Activated CD4-positive, CD25-positive, alpha-beta regulatory T cell (primary cell): ENCODE measurements at places on chromosomes 6 and 20.

DNA sequence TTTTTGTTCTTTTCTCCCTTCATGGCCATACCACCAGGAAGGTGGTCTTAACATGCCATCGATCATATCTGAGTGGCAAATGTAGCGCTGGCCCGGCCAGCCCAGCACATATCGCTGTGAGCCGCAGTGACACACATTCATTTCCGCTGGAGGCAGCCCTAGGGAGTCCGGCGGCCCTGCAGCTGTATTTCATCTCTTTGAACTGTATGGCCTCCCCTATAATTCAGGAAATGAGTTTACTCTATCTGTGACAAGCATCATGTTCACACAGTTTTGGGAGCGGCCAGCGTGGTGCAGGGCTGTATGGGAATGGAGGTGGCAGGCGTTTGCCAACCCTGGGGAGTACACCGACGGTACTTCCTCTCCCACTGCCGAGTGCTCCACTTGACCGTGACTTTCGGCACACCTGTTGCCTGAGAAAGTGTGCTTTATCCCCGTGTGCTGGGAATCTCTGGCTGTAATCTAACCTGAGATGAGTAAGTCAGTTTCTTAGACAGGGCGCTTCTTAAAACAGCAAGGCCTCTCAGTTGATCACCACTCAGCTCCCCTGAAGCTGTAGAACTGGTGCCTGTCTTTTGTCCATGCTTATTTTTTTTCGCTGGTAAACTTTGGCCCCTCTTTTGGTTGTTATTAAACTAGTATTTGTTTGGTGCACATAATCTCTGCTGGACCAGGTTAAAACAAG is 257.1 kb upstream of the TAB2 start:
- no peak for DNase-seq

DNA sequence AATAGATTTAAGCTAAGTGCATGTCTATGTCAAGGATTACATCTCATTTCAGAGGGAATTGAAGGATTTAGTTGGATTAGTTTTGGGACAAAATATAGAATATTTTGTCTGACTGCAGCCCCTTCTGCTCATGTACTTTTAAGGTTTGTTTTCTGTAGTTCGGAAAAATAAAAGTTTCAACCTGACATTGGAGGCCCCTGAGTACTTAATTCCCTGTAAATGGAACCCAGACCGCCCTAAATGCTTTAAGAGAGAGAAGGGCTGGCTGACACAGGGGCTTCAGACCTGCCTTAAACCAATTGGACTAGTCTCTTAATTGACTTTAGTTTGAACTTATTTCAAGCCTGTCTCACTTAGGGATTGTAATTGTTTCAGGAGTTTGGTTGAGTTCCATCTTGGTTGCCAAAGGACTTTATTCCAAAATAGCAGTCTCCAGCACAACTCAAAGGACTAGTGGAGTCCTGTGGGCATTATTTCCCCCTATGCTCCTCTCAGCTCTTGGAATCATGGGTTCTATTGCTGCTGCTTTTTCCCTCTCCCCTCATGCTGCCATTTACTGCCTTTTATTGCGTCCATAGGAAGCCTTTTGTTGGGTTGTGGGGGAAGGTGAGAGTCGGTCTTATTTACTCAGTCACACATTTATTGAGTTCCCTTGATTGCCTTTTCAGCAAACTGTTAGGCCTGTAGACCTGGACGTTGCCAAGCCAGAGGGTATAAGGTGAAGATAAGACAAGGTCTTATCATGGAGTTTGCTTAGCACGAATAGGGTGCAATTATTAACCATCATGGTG is 14.5 kb downstream of the BRD2 start:
- DNase-seq, result no peak

DNA sequence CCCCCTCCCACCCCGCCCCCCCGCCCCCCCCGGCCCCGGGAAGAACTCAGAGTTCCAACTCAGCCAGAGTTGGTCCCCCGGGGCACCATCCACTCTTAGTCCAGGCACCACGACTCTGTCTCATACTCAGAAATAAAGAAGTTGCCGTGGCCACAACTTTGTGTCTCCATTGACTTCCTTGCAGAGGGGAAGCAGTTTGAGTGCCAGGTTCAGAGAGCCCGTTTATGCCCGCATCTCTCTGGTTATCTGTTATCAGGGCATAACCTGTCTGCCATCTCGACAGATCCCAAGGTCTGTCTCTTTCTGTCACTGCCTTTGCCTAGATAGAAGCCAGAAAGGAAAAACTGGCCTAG is 605 bp downstream of the CDC5L start:
- DNase-seq, result no peak

DNA sequence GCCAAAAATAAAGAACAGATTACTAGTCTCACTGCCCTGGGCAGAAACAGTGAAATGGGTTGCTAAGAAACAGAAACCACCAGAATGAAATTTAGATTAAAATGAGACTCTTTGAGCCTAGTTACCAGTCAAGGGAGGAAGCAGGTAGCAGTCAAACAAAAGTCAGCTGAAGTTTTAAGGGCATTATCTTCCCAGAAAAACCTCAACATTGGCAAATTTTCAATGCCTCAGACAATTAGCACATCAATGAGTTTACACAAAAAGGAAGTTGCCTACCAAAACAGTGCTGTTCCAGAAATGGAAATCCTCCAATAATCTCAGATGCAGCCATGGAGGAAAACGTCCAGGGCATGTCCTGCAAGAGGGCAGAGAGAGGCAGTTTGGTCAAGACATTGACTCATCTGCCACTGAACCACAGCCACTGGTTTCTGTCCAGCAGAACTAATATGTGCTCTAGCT is 399.7 kb upstream of the ADGRB3 start:
- DNase-seq, result no peak

DNA sequence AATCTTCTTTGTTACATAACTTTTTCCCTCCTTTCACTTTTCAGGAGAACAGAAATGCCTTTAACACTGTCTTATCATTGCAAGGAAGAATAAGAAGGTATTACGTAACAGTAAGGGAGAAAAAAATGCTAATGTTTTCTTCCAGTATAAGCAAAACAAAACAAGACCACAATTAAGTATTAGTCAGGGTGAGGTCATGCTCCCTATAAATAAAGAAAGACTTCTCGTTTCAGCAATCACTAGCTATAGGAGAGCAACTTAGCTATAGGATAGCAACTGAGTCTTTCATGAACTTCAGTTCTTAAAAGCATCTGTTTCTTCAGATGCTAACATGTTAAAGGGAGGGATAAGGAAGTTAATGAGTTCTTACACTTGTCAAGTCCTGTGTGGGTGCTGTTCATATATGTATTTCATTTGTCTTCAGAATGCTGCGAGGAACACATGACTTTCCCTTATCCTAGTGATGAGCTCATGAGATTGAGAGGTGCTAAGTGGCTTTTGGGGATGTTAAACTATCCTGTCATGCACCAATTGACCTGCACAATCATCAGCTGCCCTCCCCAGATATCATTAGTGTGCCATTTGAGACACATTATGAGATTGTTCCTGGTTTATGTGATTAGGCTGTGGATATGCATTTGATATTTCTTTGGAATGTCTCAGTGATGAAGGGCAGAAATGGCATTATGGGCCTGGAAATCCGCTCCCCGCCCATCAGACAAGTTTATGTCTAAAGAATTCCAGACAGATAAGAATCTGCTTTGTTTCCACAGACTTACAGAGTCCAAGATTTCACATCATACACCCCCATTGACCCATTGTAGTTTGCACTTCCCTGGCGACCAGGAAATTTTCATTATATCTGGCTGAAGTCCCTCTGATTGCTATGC is 37.5 kb downstream of the LAMA4 start:
- DNase-seq, result no peak

GRCh38 chr6:168441434-168442391 is 729 bp downstream of the SMOC2 start:
- no peak for DNase-seq

DNA sequence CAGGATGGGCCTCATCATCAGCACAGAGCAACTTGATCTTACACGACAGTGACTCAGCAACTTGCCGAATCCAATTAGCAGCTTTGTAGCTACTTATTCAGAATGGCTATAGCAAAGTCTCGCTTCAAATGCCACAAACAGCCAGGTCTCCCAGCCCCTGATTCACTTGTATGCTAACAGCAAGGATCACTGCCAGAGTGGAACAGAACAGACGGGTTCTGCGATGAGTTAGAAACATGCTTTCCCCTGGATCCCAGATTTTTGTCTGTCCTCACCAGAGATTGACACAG is 254.4 kb downstream of the NRN1 start:
- DNase-seq, result no peak

- DNase-seq, result no peak
These were observed 22.6 kb upstream of the ARHGAP18 start for GRCh38 chr6:129732542-129732941.

- no peak for DNase-seq
These were observed 615.4 kb downstream of the MAFB start for GRCh38 chr20:40073535-40074111.

GRCh38 chr6:5204376-5204775 is 56.4 kb downstream of the LYRM4 start:
- no peak for DNase-seq

- no peak for DNase-seq
These were observed 49.1 kb downstream of the ARMC2 start for GRCh38 chr6:108897371-108897770.
